ENCODE measurements at places on chromosomes 11 and 22. TPM values are rescaled to one million over a fixed set of nuclear protein-coding genes. Genes with fewer than 3 reads are reported as not detected.

TRPM5 gene
- 0.84 TPM for total RNA-seq

DNA sequence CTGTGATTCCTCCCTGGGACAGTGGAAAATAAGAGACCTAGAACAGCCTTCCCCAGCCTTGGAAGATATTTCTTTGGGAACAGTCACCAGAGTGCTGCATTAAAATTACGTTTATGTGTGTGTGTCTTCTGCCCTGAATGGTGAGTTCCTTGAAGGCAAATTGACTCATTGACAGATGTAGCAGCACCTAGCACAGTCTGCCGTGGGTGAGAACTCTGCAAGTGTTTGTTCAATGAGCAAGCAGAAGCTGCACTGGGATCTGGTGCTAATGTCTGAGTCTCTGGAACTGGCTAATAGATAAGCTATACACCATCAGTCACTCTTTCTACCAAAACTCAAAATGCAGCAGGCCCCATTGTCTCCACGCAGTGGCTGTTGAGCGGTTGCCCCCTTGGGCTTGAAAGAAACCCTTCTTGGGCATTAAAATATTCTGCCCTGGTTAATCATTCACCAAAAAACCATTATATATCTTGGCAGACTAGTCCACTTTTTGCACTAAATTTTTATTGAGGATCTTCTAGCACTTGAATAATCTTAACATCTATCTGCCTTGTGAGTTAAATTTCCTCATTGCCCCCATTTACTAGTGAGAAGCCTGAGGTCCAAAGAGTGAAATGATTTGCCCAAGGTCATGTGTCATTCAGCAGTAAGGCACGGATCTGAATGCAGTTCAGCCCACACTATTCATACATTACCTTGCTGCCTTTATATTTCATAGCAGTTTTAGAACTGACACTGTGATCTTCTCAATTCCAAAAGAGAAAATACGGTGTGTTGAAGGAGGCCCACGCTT lies 87.8 kb upstream of the GALNT18 start:
- no peak overlapping the region for H3K4me3 ChIP-seq
- peaks cover 3% of the 10 kb centered on the region for H3K27me3 ChIP-seq
- no peaks in the 10 kb centered on the region for H3K36me3 ChIP-seq
- no peak for DNase-seq
- no peaks in the 10 kb centered on the region for H3K4me1 ChIP-seq

DNA sequence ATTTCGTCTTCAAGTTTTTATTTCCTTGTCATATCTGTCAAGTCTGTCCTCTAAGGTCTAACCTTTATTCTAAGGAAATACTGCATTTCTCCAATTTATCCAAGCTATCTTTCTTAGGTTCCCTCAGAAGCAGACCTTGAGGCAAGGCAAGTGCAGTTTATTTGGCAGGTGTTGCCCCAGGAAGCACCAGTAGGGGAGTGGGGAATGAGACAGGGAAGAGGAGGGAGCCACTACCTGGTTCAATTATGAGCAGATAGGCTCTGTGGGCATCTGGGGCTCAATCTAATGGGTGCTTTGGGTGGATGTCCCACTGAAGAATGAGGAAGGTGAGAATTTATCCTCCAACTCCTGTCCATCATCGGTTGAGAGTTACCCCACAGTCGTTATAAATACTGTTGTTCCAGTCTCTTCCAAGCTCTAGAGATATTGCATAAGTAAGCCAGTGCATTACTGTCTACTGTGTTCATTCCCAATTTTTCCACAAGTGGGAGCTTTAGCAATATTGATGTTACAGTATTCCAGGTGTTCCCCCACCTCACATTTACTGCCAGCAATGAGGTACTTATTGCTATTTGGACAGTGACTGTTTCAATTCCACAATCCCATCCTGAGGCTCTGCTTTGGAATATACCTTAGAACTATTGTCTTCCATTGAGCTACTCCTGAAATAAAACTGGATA lies 154.9 kb upstream of the CEP126 start:
- peaks cover 16% of the 10 kb centered on the region for H3K27me3 ChIP-seq
- H3K36me3 ChIP-seq = no peaks in the 10 kb centered on the region
- no peaks in the 10 kb centered on the region for H3K4me1 ChIP-seq
- H3K4me3 ChIP-seq = no peak overlapping the region
- no peak for DNase-seq

DNA sequence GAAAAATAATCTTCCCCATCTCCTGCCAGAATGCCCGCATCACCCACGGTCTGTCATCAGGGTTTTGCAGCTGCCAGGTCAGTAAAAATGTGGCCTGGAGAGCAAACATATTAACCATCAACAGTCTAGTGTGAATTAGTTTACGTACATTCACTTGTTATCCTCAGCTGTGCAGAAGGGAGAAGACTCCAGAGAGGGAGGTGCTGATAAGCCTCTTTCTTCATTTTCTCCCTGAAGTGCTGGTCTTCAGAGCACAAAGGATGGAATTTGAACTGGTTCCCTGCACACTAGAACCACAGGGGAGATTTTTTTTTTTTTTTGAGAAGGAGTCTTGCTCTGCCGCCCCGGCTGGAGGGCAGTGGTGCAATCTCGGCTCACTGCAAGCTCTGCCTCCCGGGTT lies 8.2 kb downstream of the FGF19 start:
- peaks cover 4% of the 10 kb centered on the region for H3K36me3 ChIP-seq
- peaks cover 7% of the 10 kb centered on the region for H3K4me1 ChIP-seq
- H3K27ac ChIP-seq = no peak overlapping the region
- no peak for DNase-seq

LRRN4CL gene
- total RNA-seq = 0.65 TPM

PLEKHA7 gene
- total RNA-seq = 78.7 TPM

- H3K36me3 ChIP-seq = no peaks in the 10 kb centered on the region
- no peaks in the 10 kb centered on the region for H3K27me3 ChIP-seq
- H3K4me3 ChIP-seq = no peak overlapping the region
- H3K4me1 ChIP-seq = peaks cover 13% of the 10 kb centered on the region
- DNase-seq = no peak
- H3K27ac ChIP-seq = no peak overlapping the region
These were observed 5.2 kb downstream of the MTMR2 start for GRCh38 chr11:95918720-95919119.

DNA sequence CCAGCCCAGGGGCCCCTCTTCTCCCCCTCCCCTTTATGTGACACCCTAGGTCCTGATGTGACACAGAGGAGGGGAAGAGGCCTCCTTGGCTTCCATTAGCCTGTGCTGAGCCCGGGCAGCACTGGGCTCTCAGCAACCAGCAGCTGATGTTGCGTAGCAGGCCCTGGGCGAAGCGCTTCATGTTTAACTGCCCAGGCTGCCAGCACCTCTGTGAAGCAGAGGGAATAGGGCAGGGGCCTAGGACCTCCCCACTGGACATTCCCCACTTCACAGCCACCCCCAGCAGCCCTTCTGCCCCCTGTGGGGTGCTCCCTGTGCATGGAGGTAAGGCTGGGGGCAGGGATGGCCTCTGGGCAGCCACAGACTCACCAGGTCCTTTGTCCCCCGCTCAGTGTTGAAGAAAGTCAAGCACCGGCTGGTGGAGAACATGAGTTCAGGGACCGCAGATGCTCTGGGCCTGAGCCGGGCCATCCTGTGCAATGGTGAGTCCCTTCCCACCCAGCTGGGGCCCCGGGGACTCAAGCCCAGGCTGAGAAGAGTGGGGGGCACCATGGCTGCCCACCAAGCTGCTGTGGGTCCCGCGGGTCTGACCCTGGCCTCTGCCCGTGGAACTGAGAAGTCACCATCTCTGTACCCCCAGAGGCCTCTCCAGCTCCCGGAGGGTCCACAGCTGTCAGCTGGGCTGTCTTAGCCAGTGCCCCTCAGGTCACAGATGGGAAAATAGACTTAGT lies 11.6 kb downstream of the PICK1 start:
- no peak overlapping the region for H3K4me3 ChIP-seq
- H3K36me3 ChIP-seq = peaks cover 14% of the 10 kb centered on the region
- no peak for DNase-seq
- no peaks in the 10 kb centered on the region for H3K27me3 ChIP-seq
- no peaks in the 10 kb centered on the region for H3K4me1 ChIP-seq
- H3K27ac ChIP-seq = no peak overlapping the region

MPEG1 gene
- not detected for total RNA-seq

TPBGL gene
- not detected for total RNA-seq

GRCh38 chr11:46642627-46643335 lies 25.4 kb downstream of the ATG13 start:
- no peaks in the 10 kb centered on the region for H3K4me1 ChIP-seq
- peaks cover 15% of the 10 kb centered on the region for H3K36me3 ChIP-seq
- H3K27me3 ChIP-seq = no peaks in the 10 kb centered on the region
- no peak overlapping the region for H3K4me3 ChIP-seq
- DNase-seq = no peak

DNA sequence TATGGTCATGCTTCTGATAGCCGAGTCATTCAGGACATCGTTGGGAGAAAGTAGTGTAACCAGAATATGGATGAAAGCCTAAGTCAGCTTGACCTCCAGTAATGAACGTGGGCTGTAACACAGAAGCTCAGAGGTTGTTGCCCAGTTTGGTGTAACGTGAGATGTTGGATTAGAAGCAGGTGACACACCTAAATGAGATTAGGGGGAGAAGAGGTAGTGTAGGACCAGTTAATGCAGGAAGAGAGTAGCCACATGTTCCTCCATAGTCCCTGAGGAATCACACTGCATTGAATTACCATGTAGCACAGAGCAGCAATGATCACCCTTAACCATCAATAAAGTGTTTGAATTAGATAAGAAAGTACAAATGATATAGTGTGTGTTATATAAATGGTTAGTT lies 20.4 kb downstream of the FBXO7 start:
- peaks cover 55% of the 10 kb centered on the region for H3K36me3 ChIP-seq
- H3K4me1 ChIP-seq = peaks cover 4% of the 10 kb centered on the region
- no peak for DNase-seq
- no peak overlapping the region for H3K4me3 ChIP-seq
- no peaks in the 10 kb centered on the region for H3K27me3 ChIP-seq

All from progenitor cell of endocrine pancreas (in vitro differentiated cells).